Karpas-422 (cell line): ENCODE measurements at places on chromosomes 3 and 15. TPM values are rescaled to one million over a fixed set of nuclear protein-coding genes. Genes with fewer than 3 reads are reported as not detected.

DNA sequence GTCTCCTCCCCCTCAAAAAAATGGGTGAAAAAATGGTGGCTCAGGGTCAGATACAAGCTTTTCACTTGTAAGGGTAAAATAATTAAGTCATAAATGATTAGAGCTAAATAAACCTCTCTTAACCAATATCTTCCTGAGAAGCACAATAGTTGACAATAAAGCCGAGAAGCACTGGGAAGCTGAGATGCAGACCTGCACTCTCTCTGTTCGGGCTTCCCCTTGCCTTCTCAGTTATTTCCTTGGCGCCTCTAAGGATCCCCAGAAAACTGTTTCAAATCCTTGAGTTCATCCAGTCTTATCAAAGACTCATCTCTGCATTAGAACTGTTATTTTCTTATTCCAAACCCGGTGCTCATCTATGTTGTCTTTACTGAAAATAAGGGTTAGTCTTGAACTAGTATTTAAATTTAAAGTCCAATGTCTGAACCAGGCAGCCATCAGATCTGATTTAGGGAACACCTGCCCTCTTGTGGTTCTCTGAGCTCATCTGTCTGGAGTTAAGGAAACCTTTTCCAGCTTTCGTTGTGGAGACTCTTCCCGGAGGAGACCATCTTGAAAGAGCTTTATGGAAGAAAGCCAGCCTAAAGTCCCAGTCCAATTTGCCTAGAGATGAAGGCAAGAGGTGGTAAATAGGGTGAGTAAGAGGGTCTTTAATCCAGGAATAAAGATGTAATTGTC is 256.4 kb upstream of the MCTP2 start:
- DNase-seq: no peak

GRCh38 chr3:179902061-179902460 is 134.7 kb downstream of the PEX5L start:
- DNase-seq: no peak

DNA sequence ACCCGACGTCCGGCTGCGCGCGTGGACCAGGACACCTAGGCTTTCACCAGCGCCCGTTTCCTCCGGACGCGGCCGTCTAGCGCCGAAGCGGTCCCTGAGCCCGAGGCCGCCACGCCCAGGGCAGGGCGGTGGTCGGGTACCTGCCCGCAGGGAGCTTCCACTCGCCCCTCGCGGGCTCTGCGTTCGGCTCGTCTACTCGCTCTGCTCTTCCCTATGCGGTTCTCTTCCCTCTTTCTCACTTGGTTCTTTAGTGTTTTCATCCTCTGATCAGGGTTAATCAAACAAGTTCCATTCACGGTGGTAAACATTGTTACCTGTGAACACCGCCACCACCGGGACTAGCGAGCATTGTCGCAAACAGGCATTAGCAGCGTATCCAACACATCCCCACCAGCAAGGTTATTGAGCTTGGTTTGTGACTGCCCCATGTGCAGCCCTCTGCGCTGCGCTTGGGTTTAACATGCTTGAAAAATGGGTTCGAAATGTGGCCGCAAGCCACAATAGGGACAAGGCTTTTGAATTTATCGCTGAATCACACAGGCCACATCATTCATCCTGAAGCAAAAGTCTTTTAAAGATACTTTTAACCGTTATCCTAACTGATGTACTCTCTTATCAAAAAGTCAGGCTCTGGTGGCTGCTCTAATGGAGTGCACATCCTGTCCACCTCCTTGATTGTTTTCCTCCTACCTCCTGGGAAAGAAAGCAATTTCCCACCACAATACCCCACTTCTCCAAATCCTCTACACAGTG is 843 bp upstream of the CD47 start:
- DNase-seq: no peak

DNA sequence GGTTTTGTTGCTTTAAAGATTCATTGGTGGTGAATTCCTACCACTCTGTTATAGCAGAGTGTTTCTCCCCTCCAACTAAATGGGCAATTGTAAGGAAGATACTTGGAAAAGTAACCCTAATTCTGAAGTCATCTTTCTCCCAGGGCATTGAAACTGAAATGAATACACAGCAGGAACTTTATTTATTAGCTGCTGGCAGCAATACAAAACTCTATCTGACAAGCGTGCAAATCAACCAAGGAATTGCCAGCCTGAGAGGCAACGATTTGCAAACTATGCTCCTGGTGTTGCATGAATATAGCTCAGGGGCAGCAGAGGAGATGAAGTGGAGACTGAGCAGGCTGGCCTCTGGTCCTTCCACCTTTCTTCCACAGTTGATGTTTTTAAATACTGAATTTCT is 48.9 kb downstream of the CD200R1 start:
- DNase-seq: no peak

- no peak for DNase-seq
Measured at GRCh38 chr15:29568840-29569532, 253.3 kb downstream of the TJP1 start.

Gene PP2D1
- total RNA-seq: not detected in 2 replicates

Gene CEMIP
- total RNA-seq: not detected in 2 replicates

Gene PIF1
- 18.6 and 60.0 TPM in 2 replicates for total RNA-seq

Gene RPP25
- 4.1 and 8.1 TPM in 2 replicates for total RNA-seq

Gene CPLX3
- total RNA-seq: 5.2 and 7.3 TPM in 2 replicates

Gene CASR
- not detected in 2 replicates for total RNA-seq
